ENCODE measurements at places on chromosomes 5 and 9. TPM values are rescaled to one million over a fixed set of nuclear protein-coding genes. Genes with fewer than 3 reads are reported as not detected.

DNA sequence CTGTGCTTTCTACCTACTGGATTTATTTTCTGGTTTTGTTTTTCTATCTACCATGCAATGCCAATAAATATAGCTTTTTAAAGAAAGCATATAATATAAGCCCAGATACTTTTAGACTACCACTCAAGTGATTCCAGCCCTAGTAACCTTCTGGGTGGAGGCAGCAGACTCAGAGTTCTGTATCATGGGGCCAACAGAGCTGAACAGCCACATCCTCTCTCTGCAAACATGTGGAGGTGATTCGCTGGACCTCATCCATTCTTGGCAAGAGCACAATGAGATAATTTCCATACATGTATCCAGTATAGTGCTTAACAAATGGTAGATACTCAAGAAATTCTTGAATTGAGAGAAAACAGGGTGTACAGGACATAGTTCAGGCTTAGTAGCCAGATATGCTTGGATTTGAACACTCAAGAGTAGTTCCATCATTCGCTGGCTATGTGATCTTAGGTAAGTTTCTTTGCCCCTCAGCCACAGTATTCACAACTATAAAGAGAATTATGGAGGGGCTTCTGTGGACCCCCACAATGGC lies 124.5 kb downstream of the ASTN2 start:
- no peaks in the 10 kb centered on the region for H3K27me3 ChIP-seq
- no peak overlapping the region for H3K27ac ChIP-seq
- H3K4me1 ChIP-seq = 0 out of 2 replicates have a peak, but pooled peaks cover 2% of the 10 kb centered on the region
- H3K36me3 ChIP-seq = no peaks in the 10 kb centered on the region
- no peak for DNase-seq

DNA sequence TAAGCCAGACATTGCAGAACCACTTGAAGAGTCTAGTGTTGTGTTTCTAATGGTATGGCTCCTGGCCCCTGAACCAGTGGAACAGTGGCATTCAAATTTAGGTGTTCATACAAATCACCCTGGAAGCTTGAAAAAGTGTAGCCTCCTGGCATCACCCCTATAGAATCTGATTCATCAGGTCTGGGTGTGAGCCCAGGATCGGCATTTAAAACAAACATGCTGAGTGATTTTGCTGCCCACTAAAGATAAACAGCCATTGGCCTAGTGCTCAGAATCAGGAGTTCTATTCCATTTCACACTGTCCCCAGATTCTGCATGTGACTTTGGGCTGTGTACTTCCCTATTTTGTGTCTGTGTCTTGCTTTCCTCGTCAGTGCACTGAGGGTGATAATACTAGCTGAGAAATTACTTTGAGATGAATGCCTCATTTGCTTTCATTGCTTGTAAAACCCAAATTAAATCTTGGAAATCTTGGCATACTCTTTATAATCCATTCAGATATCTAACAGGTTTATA lies 241.5 kb upstream of the CLINT1 start:
- H3K27ac ChIP-seq = no peak overlapping the region
- DNase-seq = no peak
- no peaks in the 10 kb centered on the region for H3K27me3 ChIP-seq
- no peaks in the 10 kb centered on the region for H3K4me1 ChIP-seq
- no peak overlapping the region for H3K4me3 ChIP-seq

GRCh38 chr9:127903557-127904475 lies 4.4 kb upstream of the ST6GALNAC6 start:
- H3K36me3 ChIP-seq = no peaks in the 10 kb centered on the region
- H3K4me1 ChIP-seq = peaks cover 12% of the 10 kb centered on the region
- DNase-seq = peak; percentile 80
- H3K27me3 ChIP-seq = no peaks in the 10 kb centered on the region
- H3K4me3 ChIP-seq = no peak overlapping the region

GRCh38 chr5:61675015-61675692 lies 343.1 kb downstream of the ZSWIM6 start:
- H3K27me3 ChIP-seq = no peaks in the 10 kb centered on the region
- no peak for DNase-seq
- peaks cover 2% of the 10 kb centered on the region for H3K4me1 ChIP-seq
- no peak overlapping the region for H3K27ac ChIP-seq
- no peak overlapping the region for H3K4me3 ChIP-seq

GRCh38 chr5:135085936-135086725 lies 52.1 kb upstream of the PITX1 start:
- no peak overlapping the region for H3K27ac ChIP-seq
- H3K4me3 ChIP-seq = no peak overlapping the region
- H3K4me1 ChIP-seq = no peaks in the 10 kb centered on the region
- H3K36me3 ChIP-seq = no peaks in the 10 kb centered on the region

DNA sequence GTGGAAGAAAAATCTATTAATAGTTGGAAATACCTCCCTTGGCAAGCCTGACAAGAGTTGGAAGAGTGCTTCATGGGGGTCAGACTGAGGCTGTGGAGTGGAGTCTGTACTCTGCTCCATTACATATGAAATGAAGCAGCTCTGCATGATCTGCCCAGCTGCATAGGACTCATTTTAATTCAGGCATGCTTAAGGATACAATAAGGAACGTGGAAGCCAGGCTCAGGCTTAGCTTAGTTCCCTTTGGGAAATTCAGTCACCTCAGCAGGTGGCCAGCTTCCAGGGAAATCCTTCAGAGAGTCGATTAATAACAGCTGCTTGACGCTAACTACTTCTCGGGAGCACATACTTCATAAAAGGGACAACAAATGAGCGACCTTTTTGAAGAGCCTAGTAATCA lies 1672.9 kb upstream of the WWC1 start:
- H3K27me3 ChIP-seq = no peaks in the 10 kb centered on the region
- H3K4me3 ChIP-seq = no peak overlapping the region
- H3K4me1 ChIP-seq = no peaks in the 10 kb centered on the region
- peak; percentile 47 for DNase-seq

DNA sequence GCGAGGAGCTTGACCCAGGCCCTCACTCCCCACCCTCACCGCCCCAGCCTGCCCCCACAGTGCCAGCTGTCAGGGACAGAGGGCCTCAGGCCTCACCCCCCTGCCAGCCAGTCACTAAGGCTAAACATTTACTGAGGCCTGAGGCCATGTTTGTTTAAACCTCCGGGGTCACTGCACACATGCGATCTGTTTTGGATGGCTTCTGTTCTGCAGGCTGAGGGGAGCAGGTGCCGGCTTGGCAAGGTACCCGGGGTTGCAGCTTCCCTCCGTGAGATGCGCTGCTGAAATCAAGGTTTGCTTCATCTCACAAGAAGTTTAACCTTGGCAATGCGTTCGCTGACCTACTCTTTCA lies 103.3 kb upstream of the BOD1 start:
- no peak overlapping the region for H3K4me3 ChIP-seq
- peaks cover 3% of the 10 kb centered on the region for H3K4me1 ChIP-seq
- H3K27me3 ChIP-seq = no peaks in the 10 kb centered on the region
- no peak overlapping the region for H3K27ac ChIP-seq

DNA sequence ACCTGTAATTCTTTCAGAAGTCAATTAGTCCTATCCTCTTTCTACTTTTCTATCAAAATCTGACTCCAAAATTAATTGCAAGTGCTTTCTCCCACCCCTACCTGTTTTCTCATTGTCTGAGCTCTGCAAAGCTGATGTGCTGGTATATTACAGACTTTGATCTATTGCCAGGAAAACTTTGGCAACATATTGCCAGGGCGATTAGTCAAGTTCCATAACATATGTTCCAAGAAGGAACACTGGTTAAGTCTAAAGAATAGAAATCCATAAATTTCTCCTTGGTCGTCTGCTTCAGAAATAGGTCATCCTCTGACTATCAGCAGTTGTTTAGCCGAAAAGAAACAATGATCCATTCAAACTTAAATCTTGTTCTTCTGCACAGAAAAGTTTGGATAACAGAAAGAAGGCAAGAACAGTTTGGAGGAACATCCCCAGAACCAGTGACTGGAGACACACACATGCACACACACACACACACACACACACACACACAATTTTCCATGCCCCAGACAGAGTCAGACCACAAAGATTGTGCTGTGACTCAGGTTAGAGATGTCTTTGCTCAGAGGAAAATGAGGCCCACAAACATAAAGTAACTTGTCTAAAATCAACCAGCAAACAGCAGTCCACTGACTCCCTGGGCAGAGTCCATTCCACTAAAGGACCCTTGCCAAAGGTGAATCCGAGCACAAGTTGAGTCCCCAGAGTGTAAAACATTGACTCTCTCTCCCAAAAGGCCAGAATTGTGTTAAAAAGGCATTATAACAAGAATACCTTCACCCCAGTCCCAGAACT lies 202.1 kb downstream of the DEPDC1B start:
- H3K4me1 ChIP-seq = no peaks in the 10 kb centered on the region
- no peaks in the 10 kb centered on the region for H3K27me3 ChIP-seq
- H3K36me3 ChIP-seq = no peaks in the 10 kb centered on the region
- H3K4me3 ChIP-seq = no peak overlapping the region

DNA sequence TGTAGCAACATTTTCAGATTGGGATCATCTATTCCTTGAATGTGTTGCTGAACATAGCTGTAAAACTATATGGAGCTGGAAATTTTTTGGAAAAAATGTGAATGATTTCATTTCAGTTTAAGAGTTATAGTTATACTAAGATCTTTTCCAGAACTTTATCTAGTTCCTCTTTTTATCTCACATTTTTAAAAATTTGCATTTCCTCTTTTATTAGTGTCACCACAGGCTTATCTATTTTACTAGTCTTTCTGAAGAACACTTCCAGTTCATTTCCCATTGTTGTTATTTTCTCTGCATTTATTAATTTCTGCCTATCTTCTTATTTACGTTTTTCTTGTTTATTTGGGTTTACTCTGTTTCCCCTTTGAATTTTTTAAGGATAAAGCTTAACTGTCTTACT lies 46.0 kb upstream of the FSTL4 start:
- H3K27me3 ChIP-seq = no peaks in the 10 kb centered on the region
- no peaks in the 10 kb centered on the region for H3K4me1 ChIP-seq

The FBP2 gene
- not detected for total RNA-seq

The SNX24 gene
- 16.0 TPM for total RNA-seq

The PCDHA9 gene
- total RNA-seq = 0.36 TPM

The GABRP gene
- total RNA-seq = 3.7 TPM

All from H1 (cell line).